Activated T-cell treated with anti-CD3 and anti-CD28 coated beads, Interleukin-2, amount 50 U/mL, for 4 hours (primary cell): ENCODE measurements at places on chromosomes 13 and 19.

GRCh38 chr19:2811221-2811722, 8.4 kb upstream of the ZNF554 start:
- DNase-seq, result no peak

GRCh38 chr19:10766671-10767201, 48.9 kb downstream of the DNM2 start:
- DNase-seq, result no peak

GRCh38 chr13:44306371-44307192, 67.0 kb upstream of the SERP2 start:
- no peak for DNase-seq

DNA sequence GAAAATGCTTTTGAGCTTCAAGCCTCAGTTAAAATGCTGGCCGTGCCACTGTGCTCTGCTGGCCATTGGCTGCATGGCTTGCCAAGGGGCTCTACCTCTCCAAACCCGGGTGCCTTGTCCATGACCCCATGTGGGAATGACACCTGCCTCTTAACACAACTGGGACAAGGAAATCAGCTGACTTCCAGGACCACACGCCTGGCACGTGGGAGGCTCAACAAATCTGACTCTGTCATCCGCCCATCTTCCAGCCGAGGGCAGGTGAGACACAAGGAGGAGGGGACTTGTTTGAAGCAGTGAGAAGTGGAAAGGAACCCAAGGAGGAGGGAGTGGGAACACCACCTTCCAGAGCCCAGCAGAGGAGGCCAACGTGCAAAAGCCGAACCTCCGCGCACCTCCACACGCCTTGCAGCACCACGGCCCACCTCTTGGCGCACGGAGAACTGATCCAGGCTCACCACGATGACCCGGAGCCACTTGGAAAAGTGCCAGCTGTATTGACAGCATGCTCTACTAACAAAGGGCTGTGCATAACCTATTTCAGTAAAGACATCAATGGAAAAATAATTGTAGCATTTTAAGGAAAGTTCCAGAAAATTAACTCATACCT, 38.3 kb downstream of the COL4A1 start:
- DNase-seq, result no peak
